ENCODE measurements at places on chromosomes 6 and 20.

DNA sequence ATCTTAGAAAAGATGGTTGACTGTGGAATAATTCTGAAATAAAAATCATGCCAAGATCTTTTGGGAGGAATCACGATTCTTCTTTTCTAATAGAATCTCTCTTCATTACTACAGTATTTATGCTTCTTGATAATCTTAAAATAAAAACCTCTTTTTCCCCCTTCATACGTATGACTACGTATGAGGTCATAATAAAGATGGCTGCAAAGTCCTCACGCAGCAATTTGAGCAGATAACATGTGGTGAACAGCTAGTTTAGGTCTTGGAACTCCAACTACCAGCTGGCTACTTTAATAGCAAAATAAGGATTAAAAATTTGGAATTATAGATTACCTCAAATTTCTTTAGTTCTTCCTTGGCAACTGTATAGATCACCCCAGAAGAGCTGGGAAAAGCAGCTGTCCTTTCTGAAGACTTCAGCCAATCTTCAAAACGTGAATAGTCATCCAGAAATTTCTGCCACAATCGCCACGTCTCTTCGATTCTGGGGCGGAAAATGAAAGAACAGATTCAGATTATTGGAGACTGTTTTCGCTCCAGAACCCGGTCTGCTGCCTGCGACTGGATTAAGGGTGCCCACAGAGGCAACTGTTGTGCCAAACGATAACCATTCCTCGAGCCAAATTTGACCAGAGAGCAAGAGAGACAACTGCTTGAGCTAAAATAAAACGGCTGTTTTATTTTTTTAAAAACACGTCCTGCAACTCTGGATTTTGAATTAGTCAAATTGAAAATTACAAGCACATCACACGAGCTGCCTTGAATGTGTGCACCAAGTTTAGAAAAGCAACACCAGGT, 347.3 kb downstream of the ESR1 start:
- DNase-seq = no peak

DNA sequence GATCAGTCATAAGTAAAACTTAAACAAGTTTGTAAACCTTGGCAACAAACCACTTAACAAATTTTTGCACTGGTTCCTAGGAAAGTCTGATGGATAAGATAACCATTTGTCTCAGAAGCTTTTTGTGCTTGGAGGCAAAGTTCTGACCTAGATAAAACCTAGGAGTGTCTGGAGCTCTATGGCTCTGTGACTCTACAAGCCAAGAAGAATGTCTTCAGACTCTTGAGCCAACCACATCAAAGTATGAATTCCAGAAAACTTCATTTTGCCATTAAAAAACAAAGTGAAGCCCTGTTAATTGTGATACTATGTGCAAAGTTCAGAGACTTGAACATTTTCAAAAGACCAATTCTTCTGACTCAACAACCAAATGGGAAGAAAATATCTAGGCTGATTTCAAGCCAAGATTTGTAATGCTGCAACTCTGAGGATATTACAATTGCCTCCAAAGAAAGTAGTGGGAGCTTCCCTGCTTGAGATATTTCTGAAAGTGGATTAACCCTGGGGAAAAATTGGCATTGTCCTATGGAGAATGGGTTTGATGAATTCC, 158.1 kb upstream of the FOXQ1 start:
- no peak for DNase-seq

DNA sequence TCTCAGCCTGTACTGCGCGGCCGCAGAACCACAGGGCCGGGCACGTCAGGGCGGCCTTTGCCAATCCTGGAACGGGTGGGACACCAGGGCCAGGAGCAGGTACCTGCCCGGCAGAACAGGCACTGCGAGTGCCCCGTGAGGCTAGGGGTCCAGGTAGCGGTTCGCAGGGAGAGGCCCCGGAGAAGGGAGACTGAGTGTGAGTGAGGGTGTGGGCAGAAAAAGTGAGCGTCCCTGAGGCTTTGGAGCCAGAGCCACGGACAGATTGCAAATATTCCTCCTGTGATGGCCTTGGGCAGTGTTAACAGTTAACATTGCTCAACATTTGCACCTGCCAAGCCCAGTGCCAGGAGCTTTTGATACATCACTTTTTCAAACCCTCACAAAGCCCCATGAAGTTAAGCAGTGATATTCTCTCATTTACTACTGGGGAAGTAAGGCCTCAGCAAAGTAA, 491 bp downstream of the GNMT start:
- DNase-seq = no peak

- no peak for DNase-seq
Measured at GRCh38 chr20:6612606-6612923, 154.9 kb upstream of the BMP2 start.

- DNase-seq = no peak
Measured at GRCh38 chr6:150813319-150813992, 52.0 kb upstream of the MTHFD1L start.

- no peak for DNase-seq
Measured at GRCh38 chr20:4918473-4918872, 82.8 kb downstream of the SLC23A2 start.

GRCh38 chr6:92181347-92181746, 1238.0 kb downstream of the EPHA7 start:
- DNase-seq = no peak

GRCh38 chr20:64137598-64138031, 26.6 kb upstream of the MYT1 start:
- DNase-seq = no peak

GRCh38 chr20:35283441-35284266, 918 bp downstream of the EIF6 start:
- DNase-seq = no peak

GRCh38 chr6:168302534-168302933, 17.0 kb downstream of the DACT2 start:
- DNase-seq = no peak

GRCh38 chr6:119497988-119498727, 148.6 kb upstream of the MAN1A1 start:
- no peak for DNase-seq

DNA sequence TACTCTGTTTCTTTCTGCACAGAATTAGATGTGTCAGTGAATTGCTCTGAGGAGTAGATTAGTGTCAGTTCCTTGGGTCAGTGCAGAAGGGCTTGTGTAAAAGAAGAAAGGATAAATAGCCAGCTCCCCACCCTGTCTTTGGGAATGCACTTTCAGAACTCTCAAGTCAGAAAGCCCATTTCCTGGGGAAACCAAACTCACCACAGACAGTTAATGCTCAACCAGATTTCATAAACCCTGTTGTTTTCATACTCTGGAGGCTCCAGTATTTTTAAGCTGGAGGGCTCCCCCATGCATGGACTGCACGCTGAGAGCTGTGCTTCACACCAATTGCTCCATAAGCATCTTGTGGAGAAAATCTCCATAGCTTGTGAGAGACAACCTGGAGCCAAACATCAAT, 449.7 kb downstream of the CDH26 start:
- DNase-seq = no peak

DNA sequence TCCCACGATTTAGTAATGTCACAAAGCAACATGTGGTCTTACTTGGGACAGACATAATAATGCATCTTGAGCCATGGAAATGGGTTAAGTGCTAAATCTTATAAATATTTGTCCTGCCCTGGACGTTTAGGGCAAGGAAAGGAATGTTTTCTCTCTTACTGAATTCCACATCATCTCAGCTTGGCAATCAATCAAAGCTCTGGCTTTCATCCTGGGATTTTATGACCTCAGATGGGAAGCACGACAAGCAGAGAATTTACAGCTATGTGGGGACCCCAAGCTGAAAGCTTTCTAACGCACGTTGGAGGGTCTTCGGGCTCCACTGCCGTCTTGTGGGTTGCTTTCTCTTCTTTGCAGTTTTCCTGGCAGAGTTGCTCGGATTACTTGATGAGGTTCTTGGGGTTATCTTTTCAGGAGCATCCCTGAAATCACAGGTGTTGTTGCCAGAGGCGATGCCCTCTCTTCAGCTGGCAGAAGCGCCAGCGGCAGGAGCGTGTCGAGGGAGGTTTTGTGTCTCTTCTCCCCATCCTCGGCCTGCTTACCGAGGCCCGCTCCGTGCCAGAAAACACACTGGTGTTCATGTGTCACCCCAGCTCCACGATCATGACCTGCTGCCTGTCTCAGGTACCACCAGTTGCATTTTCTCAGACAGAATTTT, 73.4 kb upstream of the FRMD1 start:
- DNase-seq = no peak

DNA sequence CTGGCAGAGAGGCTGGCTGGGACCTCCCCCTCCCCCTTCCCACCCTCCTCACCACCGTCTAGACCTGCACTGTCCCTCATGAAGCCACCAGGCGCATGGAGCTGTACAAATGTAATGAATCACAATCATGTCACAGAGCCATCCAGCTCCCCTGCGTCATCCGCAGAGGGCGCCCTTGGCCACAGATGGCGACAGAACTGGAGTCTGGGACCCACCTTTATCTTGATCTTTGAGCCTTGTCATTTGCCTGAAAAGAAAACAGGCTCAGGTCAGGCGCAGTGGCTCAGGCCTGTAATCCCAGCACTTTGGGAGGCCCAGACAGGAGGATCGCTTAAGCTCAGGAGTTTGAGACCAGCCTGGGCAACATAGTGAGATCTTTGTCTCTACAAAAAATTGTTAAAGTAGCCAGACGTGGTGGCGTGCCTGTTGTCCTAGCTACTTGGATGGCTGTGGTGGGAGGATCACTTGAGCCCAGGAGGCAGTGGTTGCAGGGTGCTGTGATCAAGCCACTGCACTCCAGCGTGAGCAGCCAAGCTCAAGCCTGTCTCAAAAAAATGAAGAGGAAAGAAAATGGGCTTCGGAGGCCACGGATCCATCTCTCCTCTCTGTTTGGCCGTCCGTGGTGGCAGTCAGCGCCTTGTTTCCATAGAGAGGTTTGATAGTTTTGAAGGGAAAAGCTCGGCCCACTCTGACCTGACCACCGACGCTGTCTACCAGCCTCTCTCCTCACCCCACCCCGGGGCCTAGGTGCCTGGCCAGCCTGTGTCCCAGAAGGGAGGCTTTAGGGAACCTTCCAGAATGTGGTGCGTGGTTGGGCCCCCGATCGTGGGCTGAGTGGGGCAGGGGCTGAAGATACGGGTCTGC, 6.2 kb downstream of the COL9A3 start:
- peak; percentile 97 for DNase-seq

DNA sequence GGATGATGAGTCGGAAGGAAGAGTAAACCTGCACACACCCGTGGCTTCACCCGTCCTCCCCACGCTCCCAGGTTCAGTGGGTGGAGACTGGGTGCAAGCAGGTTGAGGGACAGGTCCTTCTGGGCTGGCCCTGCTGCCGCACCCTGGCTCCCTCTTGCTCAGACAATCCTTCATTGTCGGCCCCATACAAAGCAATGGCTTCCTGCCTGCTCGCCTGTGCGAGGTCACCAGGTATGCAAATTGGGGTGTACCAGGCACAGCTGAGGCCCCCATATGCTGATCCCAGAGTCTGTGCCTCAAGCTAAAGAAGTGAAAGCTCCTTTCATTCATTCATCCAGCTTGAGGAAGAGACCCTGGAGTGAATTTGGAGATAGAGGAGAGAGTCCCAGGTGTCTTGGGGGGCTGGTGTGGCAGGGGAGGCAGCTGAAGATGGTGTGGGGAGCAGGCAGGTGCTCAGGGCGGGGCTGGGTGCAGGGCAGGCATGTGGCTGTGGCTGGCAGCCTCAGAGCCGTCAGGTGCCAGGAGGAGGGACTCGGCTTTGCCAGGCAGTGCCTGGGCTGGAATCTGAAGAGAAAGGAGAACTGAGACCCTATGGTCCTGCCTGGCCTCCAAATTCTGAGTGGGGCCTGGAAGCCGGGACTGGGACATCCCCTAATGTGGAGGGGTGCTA, 4.7 kb downstream of the SLCO4A1 start:
- DNase-seq = no peak

DNA sequence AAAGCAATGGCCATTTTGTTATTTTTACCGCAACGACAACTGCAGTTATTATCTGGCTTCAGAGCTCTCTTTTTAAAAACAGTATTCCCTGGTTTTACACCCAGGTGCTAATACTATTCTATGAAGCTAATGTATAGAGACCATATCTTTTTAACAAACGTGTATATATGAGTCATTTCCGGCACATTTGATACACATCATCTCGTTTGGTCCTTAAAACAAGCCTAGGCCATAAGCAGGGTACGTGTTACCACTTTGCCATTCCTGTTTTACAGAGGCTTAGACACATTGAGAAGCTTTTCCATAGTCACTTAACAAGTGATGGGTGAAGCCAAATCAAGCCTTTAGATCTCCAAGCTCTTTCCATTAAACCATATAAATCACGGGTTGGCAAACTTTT, 5.5 kb downstream of the TRAF3IP2 start:
- no peak for DNase-seq

DNA sequence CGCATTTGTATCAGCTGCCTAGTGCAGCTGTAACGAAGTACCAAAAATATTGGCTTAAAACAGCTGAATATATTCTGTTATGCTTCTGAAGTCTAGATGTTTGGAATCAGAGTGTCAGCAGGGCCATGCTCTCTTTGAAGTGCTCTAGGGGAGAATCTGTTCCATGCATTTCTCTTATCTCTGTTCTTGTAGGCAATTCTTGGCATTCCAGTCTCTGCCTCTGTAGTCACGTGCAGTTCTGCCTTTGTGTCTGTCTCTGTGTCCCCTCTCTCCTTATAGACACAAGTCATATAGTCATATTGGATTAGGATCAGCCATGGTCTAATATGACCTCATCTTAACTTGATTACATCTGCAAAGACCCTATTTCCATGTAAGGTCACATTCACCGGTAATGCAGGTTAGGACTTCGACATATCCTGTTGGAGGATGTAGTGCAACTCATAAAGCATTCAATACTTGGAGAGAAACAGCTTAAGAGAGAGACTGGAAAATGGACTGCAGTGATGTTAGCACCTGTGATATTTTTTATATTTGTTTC, 18.6 kb downstream of the FAM83B start:
- no peak for DNase-seq

DNA sequence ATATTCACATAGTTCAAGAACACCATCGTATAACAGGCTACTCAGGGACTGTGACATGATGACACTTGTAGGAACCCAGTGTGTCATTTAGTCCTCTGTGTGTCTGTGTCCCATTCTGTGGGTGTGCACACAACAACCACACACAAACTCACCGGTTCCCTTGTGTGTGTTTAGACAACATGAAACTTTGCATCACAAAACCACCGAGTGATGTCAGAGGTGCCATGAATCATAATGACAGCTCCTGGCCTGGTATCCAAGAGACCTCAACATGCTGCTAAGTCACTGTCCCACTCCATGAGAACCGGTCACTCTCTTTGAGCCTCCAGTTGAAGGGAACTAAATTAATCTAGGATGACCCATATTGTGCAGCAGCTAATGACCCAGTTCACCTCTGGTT, 421.3 kb downstream of the PREX1 start:
- DNase-seq = no peak

- DNase-seq = no peak
Measured at GRCh38 chr6:11771473-11772048, 7.0 kb downstream of the ADTRP start.

All from D721Med (cell line).